ENCODE measurements at places on chromosomes 6 and 20. TPM values are rescaled to one million over a fixed set of nuclear protein-coding genes. Genes with fewer than 3 reads are reported as not detected.
A peak's percentile ranks its signal among the peaks of the same experiment; 100 is the strongest.

SGK2 gene
- total RNA-seq = 1.1 TPM

DNA sequence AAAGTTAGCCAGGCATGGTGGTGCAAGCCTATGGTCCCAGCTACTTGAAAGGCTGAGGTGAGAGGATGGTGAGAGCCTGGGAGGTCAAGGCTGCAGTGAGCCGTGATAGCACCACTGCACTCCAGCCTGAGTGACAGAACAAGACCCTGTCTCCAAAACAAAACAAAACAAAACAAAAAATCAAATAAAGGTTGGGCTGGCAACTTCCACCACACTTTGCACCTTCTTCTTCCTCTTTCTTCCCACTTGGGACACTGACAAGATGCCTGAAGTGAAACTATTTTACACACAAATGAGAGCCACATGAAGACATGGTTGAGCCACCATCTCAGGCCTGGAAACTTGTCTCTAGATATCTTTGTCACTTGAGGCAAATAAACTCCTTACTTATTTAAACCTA, 53.8 kb upstream of the CCDC28A start:
- DNase-seq = no peak

C6orf163 gene
- total RNA-seq = 1.4 TPM

DNA sequence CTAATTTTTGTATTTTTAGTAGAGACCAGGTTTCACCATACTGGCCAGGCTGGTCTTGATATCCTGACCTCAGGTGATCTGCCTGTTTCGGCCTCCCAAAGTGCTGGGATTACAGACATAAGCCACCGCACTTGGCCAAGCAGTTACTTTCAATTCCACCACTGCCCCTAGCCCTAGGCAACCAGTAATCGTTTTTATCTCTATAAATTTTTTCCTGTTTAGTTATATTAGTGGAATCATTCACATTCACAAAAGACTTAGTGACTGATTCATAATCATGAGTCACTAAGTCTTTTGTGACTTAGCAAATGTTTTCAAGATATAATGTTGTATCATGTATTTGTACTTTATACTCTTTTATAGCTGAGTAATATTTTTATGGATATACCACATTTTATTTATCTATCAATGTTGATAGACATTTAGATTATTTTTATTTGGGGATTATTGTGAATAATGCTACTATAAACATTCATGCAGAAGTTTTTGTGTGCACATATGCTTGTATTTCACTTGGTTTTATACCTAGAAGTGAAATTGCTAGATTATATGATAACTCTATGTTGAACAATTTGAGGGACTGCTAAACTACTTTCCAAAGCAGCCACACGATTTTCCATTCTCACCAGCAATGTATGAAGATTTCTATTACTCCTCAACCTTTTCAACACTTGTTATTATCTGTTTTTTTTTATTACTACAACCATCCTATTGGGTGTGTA, 421.4 kb upstream of the ID4 start:
- DNase-seq = no peak

GRCh38 chr20:20568604-20569205, 143.7 kb downstream of the RALGAPA2 start:
- DNase-seq = no peak

DNA sequence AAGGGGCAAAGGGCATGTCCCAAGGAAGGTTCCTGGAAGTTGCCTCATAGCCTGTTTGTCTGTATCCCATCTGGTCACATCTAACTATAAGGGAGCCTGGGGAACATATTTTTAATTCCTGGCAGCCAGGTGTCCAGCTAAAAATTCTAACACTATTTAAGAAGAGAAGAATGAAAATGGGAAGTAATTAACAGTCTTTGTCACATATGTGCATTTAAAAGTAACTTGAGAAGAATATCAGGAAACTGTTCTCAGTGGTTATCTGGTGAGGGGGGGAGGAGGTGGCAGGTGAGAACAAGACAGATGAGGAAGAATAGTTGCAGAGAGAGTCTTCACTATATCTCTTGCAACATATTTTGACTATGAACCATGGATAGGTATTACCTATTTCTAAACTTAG, 75.5 kb upstream of the ELOVL5 start:
- no peak for DNase-seq

GRCh38 chr6:130674604-130675003, 152.6 kb upstream of the SMLR1 start:
- DNase-seq = no peak

CDSN gene
- not detected for total RNA-seq

DNA sequence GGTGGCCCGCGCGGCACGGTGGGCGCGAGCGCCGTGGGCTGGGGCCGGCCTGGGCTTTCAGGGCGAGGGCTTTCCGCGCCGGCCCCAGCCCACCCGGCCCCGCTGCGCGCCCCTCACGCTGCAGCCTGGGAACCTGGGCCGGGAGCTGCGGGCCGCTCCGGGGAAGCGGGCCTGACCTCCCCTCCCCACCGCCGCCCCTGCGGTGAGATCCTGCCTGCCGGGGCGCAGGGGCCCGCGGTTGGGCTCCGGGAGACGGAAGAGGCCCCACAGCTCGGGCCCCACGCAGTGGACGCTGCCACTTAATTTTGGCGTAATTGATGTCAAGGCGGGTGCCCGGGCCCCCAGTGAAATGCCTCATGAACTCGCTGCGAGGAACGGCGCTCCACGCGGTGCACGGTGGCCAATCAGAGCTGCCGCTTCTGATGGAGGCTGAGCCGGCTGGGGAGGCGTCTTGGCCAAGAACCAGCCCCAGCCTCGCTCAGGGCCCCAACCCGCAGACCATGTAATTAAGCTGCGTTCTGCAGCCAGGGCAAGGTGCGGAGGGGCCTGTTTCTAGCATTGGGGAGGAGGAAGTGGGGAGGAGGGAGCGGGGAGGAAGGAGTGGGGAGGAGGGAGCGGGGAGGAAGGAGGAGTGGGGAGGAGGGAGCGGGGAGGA, 96.1 kb upstream of the BHLHE23 start:
- DNase-seq = peak; percentile 73
